Ascending aorta (tissue), 2 donors: ENCODE measurements at places on chromosomes 5 and 9.

DNA sequence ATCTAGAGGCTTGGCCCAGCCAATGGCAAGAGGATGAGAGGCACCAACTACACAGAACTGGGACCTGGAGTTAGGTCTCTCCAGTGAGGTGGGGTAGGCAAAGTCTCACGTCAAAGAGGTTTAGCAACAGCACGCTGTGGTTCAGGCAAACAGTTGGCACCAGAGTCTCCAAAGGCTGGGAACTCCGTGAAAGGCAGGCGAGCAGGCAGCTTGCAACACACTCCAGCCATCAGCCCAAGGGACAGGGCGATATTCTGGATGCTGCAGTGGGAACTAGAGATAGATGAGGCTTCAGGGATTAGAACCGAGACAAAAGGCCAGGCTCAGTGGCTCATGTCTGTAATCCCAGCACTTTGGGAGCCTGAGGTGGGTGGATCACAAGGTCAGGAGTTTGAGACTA is 129.1 kb downstream of the PDZD2 start:
- no peak for DNase-seq

- DNase-seq: no peak
Measured at GRCh38 chr5:71939452-71940230, 167.6 kb upstream of the MAP1B start.

DNA sequence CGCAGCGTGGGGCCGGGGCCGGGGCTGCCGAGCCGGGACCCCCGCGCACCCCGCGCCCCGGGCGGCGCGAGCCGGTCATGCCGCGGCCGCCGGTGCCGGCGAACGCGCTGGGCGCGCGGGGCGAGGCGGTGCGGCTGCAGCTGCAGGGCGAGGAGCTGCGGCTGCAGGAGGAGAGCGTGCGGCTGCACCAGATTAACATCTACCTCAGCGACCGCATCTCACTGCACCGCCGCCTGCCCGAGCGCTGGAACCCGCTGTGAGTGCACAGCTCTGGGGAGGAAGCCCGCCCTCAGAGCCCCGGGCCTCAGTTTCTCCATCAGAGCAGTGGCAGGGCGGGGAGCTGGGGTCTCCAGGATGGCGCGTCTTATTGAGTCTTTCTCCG is 335 bp downstream of the GALNT12 start:
- no peak for DNase-seq

DNA sequence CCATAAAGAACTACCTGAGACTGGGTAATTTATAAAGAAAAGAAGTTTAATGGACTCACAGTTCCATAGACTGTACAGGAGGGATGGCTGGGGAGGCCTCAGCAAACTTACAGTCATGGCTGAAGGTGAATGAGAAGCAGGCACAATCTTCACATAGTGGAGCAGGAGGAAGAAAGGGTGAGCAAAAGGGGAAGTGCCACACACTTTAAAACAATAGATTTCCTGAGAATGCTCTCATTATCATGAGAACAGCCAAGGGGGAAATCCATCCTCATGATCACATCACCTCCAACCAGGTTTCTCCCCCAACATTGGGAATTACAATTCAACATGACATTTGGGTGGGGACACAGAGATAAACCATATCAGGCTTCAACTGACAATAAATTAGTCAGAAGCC is 664.9 kb downstream of the TAF11L14 start:
- no peak for DNase-seq

DNA sequence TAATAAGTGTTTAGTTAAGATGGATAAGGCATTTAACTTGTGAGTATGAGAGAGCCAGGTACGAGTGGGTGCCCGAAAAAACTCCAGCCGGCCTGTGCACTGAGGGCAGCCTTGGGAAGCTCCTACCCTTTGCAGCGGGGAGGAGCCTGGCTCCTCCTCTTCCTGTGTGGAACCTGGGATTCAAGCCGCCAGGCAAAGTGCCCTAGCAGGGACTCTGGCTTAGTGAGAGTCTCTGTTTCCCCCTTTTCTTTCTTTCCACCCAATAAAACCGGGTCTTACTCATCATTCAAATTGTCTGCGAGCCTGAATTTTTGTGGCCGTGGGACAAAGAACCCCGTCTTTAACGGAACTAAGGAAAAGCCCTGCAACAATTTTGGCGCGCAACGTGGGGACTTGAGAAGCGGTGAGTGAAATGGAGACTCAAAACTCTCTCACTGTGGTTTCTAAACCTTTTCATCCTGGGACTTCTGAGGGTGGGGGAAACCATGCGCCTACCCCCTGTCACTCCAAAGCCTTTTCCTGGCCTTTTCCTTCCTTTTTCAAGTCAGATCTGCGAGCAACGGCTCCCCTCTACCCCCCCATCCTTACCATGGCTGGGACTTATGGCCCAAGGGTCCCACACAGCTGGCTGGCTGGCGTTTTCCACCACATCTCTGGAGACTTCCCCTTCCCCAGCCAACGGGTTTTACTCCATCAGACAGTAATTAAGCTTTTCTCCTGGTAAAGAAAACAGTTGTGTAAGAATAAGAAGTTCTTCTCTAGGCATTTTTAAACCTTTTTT is 535.7 kb upstream of the ACO1 start:
- no peak for DNase-seq

GRCh38 chr9:4308482-4308881 is 8.6 kb upstream of the GLIS3 start:
- DNase-seq: no peak
